ENCODE measurements at places on chromosomes 4 and X. TPM values are rescaled to one million over a fixed set of nuclear protein-coding genes. Genes with fewer than 3 reads are reported as not detected.

AADAT gene
- 2.1 TPM for total RNA-seq

STK32B gene
- total RNA-seq: 5.7 TPM

ARSH gene
- total RNA-seq: not detected

WDFY3 gene
- 100 TPM for total RNA-seq

CDX4 gene
- not detected for total RNA-seq
